ENCODE measurements at places on chromosomes 12 and 14.

DNA sequence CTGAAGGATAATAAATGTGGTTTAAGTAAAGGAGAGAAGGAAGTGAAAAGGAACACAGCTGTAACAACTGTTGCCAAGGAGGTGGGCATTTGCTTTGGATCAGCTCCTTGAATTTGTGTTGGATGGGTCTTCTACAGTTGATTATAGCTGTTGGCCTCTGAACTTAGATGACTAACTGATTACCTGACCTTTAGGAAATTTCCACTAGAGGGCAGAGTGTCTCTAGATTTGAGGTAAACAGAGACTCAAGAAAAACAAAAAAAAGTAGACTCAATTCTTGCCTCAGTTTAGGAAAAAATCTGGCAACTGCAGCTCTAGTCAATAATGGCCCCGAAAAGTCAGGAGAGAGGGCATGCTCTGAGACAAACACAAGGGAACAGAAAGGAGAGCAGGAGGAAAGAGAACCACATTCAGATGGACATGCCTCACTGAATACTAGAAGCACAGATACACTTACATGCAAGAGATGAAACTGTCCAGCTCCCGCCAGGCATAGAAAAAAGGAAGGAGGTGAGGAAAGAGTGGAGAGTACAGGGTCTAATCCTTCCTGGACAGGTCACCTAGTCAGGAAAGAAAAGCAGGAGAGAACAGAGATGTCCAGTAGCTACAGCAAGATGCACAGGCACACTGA is 20.6 kb downstream of the COX14 start:
- DNase-seq: no peak

GRCh38 chr12:116876151-116876869 is 4.9 kb downstream of the HRK start:
- DNase-seq: no peak

GRCh38 chr12:107131832-107132616 is 38.7 kb upstream of the CRY1 start:
- peak; percentile 39 for DNase-seq

DNA sequence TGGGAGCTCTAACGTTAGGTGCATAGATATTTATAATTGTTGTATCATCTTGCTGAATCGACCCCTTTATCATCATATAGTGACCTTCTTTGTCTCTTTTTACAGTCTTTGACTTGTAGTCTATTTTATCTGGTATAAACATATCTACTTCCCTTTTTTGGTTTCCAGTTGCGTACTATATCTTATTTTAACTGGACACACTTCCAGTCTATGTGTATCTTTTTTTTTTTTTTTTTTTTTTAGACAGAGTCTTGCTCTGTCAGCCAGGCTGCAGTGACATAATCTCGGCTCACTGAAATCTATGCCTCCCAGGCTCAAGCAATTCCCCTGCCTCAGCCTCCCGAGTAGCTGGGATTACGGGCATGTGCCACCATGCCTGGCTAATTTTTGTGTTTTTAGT is 41.9 kb upstream of the ZFP36L1 start:
- DNase-seq: no peak

- DNase-seq: no peak
Observed at GRCh38 chr12:29551812-29552211, 54.3 kb upstream of the OVCH1 start.

- DNase-seq: no peak
Observed at GRCh38 chr12:46174919-46175318, 93.9 kb downstream of the SLC38A1 start.

DNA sequence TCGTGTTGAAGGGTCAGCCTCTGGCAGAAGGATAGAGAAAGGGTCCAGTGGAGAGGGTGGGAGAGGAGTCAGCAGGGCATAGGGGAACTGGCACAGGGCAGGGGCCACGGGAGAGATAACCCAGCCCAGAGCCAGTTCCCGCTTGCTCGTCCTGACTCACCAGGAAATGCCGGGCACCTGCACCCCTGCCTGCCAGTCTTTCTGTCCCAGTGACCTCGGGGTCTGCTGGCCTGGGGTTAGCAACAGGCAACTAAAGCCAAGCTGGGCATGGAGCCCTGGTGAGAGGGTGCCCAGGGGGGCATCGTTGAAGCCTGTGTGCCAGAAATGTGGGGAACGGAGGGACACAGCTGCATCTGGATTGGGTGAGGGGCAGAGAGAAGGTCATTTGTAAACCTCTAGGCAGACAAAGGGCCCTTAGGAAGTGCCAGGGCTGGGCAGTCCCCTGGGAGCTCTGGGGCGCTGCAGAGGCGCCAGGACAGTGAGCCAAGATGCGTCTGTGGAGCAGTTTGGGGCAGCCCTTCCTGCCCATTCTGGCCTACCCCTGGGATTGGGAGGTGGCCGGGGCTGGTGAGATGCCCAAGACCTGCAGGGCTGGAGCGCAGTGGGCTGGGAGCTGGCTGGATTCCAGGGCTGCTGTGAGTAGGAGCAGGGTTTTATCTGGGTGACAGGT is 5.5 kb downstream of the TNFAIP2 start:
- no peak for DNase-seq

DNA sequence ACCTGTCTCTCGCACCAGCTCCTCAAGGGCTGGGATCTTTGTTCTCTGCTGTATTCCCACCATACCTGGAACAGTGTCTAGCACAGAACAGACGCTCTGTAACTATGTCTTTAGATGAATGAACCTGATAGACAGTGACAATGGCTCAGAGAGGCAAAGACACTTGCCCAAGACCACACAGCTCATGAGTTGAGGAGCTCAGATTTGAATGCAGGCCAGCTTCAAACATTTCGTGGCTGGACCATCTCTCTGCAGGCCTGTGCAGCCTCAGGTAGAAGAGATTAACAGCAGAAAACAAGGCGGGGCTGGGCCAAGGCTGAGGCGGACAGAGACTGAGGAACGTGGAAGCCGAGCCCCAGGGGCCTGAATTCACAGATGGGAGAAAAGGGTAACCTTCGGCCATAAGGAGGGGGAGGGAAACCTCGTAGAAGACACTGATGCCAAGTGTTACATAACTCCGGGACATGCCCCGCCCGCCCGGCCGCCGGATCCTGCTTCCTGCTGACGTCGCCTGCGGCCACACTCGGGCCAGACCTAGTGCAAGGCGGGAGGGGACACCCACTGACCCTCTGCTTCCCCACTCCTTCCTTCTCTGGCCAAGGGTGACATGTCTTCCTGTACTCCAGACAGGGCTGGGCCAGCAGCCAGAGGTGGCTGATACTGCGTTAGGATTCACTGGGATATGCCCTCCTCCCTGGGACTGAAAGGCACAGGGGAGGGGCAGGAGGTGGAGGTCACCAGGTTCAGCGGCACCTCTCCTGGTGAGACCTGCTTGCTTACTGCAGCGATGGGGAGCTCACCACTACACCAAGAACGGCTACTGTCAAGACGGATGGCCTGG is 86.8 kb downstream of the RFLNA start:
- no peak for DNase-seq

DNA sequence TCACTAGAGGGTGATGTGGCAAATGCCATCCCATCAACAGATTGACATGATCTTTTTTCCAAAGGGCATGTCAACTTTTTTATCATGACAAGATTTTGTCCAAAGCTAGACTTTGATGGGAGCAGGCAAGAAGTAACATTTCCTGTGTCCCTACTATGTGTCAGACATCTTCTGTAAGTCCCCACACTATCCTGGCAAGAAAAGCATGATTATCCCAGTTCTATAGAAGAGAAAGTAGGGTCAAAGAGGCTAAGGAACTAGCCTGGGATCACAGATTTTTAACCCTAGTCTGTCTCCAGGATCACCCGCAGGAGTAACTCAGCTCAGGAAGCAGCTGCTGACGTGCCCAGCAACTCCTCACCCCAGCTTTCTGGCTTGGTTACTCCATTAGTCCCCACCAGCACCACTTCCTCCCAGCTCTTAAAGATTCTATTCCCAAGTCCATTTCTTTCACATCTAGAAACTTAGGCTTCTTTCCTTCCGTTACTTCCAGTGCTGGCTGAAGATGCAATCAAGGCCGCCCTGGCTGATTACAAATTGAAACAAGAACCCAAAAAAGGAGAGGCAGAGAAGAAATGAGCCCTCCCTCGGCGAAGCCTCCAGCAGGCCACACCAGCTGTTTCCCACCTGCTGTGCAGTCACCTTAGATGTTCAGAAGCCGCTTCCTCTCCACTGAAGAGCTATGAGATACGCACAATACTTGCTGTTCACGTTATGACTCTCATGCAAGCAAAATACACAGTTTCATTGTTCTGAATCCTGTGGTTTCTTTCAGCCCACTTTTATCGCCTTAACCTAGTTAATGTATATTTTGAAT is 6.2 kb downstream of the ISCU start:
- no peak for DNase-seq

DNA sequence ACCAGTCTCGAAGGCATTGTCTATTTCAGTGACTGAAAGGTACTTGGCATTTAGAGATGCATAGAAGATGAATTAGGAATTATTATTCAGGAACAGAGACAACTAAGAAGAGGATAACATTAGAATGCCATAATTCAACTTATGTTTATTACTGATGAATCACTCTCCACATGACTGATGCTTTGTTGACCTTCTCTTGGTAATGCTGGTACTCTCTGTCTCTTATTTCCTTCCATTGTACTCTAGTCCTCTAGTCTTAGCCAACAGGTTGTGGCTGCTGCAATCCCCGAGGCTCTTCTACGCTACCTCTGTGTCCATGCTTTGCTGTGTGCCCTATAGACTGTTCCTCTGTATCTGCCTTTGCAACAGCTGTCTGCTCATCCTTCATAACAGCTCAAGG is 652.9 kb downstream of the NRXN3 start:
- DNase-seq: no peak

DNA sequence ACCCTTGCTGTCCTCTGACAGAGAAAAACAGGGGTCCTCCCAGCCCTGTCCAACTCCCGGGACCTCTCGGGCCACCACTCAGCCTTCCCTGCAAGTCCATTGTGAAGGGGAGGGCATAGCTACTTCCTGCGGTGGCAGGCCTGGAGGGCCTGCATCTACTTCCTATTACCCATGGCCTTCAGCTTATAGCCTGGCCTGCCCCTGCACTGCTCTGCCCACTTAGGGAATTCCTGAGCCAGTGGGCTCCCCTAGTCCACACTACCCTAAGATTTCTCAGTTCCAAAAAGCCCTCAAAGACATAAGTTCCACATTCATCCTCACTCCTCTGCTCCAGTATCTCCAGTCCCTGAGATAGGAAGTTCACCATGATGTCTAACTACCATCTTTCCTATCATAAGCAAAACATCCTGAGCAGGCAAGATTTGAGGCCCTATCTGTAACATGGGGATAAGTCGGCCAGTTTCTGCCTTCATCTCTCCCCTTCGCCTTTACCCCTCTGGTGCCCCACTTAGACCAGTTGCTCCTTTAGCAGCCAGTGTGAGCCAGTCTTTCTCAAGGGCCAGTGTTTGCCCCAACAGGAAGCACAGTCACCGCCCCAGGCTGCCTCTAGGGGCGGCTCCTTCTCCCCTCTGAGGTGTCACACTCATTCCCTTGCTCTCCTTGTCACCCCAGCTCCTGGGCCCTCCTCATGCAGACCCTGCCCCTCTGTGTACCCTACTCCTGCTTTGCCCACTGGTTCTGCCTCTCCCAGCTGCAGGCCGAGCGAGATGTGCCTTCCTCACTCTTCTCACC is 10.9 kb downstream of the HDAC7 start:
- no peak for DNase-seq

DNA sequence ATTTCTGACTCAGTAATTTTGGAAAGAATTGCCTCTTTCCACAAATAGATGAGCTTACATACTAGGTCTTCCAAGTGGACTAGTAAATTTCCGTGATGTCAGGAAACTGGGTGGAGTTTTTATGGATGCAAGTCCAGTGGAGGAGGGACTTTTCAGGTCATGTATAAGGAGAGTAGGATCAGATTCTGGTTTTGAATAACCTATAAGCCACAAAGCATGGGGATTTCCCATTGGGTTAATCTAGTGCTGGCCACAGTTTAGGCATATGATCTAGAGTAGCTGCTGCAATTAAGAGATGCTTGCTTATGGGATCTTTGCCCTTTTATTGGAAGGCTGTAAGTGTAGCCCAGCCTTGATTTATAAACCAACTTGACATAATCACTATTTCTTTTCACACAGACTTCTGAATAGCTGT is 33.8 kb downstream of the STK38L start:
- DNase-seq: no peak

DNA sequence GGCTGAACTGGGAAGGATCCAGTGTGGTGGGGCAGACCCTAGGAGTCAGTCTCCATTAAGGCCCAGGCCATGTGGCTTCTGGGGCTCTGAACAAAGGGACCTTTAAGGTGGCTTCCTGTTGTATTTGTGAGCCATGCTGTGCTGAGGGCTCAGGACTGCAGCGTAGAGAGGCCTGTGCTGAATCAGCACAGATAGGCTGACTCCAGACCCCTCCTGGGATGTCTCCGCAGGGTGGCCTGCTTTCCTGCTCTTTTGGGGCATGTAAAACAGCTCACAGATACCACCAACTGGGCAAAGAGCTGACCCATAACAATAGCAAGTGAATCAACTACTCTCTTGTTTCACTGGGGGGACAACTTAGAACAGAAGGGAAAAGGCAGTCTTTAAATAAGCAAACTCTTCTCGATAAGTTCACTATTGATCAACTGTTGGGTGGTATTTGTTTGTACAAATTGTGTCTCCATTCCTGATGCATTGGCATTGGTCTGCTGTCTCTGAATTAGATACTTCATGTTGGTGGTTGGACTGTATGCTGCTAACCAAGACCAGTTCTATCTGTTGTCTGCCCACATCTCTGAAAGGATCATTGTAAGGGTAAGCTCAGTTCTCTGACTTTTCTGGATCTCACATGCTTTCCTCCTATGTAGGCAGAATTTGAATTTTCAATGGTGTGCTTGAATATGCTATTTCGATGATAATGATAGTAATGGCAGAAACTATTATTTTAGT is 71.8 kb downstream of the MYRFL start:
- peak; percentile 46 for DNase-seq

- DNase-seq: peak; percentile 58
Observed at GRCh38 chr14:88492272-88493089, 62.3 kb downstream of the PTPN21 start.

- peak; percentile 4 for DNase-seq
Observed at GRCh38 chr12:29616664-29617406, 119.3 kb upstream of the OVCH1 start.
